Pulmonary artery endothelial cell (primary cell): ENCODE measurements at places on chromosomes 12 and 14. TPM values are rescaled to one million over a fixed set of nuclear protein-coding genes. Genes with fewer than 3 reads are reported as not detected.

DNA sequence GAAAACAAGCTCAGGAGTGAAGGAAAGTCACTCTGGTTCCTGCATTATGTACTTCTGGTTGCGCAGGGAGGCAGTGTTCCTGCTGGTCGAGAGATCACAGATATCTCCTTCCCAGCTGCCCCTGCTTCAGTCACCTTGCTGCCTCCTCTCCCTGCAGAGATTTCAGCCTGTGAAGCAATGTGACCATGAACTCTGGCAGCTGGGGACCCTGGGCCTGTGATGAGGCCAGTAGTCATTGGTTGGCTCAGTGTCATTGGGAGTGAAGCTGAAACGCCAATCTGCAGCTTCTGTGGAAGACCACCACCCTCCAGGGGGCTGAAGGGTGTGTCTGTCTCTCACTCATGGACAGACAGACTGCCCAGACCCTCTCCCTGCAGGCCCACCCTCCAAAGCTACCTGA is 45.0 kb downstream of the PLEKHD1 start:
- no peak for DNase-seq

GRCh38 chr12:119419381-119419780 is 84.9 kb downstream of the CCDC60 start:
- DNase-seq = no peak

GRCh38 chr12:54185919-54186318 is 2.9 kb downstream of the SMUG1 start:
- no peak for DNase-seq

GRCh38 chr12:22287776-22288621 is 46.5 kb downstream of the ST8SIA1 start:
- peak; percentile 13 for DNase-seq

CLEC9A gene
- total RNA-seq = not detected in 2 replicates
